ENCODE measurements at places on chromosomes 11 and 22. TPM values are rescaled to one million over a fixed set of nuclear protein-coding genes. Genes with fewer than 3 reads are reported as not detected.

DNA sequence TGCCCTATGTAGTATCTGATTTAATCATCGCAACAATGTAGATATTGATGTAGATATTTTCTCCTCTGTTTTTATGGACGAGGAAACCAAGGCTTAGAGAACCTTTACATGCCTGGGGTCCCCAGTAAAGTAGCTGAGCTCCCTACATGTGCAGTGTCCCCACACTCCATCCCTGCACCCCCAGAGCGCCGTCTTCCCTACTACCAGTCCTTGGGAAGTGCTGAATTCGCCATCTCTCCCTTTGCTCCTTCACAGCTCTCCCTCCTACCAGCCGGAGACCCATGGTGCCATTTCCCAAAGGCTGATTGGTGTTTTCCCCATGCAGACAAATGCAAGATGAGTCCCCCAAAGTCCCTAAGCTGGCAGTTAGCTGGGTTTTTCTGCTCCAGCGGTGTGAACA lies 86.0 kb downstream of the CEP164 start:
- no peak for DNase-seq

The DRD4 gene
- total RNA-seq: 0.89 TPM

GRCh38 chr11:6855971-6856541 lies 6.8 kb upstream of the OR10A2 start:
- DNase-seq: no peak

The PGA5 gene
- not detected for total RNA-seq

- DNase-seq: no peak
Observed at GRCh38 chr11:114155116-114155515, 95.6 kb downstream of the ZBTB16 start.

The GALNT18 gene
- not detected for total RNA-seq

The MAP6 gene
- 0.18 TPM for total RNA-seq

All from T-helper 17 cell (primary cell).